ENCODE measurements at places on chromosomes 4 and X.

GRCh38 chr4:182765987-182766856 is 151.0 kb downstream of the DCTD start:
- no peak for DNase-seq

- DNase-seq, result no peak
These were observed 34.4 kb downstream of the VEGFC start for GRCh38 chr4:176758323-176758722.

DNA sequence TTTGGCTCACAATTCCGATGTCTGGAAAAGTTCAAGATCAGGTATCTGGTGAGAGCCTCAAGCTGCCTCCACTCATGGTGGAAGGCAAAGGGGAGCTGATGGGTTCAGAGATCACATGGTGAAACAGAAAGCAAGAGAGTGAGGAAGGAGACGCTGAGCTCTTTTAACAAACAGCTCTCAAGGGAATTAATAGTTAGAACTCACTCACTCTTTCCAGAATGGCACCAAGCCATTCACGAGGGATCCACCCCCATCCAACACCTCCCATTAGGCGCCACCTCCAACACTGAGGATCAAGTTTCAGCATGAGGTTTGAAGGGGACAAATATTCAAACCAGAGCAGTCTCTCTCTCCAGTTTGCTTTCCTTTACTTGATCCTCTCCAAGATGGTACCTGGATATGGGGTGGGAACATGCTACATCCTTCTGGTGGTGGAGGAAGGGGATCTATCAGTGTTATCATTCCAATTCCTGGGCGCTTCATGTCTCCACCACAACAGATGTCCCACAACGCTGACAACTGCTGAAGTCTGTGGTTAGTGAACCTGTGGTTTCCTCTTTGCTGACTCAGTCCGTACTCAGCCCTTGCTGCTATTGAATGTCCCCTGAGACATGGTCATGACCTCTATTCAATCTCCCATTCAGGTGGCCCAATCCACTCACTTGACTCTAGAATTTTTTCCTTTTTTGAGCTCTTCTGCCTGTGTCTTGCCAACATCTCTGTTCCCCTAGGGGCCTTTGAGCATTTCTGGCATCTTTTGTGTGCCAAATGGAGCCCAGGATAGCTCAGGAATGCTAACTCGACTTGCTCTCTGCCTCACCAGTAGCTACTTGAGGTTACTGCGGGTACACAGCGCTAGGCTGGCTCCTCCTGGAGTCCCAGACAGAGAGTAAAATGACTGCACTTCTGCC is 395.2 kb downstream of the MID1IP1 start:
- no peak for DNase-seq

DNA sequence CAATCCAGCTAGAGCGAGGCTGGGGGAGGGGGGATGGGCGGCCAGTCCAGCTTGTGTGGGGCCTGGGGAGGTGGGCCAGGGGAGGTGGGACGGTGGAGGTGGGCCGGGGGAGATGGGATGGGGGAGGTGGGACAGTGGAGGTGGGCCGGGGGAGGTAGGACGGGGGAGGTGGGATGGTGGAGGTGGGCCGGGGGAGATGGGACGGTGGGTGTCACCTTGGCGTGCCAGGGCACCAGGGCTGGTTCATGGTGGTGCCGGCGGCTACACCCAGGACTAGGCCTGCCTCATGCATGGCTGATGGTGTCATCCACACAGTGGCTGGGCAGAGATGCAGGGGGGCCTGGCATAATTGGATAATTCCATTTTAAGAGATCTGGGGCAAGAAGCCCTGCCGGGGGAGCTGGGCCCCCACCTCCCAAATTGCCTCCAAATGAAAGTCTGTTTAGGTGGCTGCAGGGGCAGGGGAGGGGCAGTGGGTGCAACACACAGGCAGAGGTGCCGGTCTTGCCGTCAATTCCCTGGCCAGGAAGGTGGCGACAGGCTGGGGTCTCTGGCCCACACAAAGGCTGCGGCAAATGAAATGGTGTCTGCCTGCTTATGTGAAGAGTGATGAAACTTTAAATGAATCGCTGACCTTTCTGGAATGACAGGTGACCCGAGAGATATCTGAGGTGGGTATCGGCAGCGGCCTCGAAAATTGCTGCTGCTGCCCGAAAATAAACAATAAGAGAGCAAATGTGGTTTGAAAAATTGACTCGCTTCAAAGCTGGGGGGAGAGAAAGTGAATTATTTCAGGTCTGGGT is 82.1 kb downstream of the FAM53A start:
- no peak for DNase-seq

DNA sequence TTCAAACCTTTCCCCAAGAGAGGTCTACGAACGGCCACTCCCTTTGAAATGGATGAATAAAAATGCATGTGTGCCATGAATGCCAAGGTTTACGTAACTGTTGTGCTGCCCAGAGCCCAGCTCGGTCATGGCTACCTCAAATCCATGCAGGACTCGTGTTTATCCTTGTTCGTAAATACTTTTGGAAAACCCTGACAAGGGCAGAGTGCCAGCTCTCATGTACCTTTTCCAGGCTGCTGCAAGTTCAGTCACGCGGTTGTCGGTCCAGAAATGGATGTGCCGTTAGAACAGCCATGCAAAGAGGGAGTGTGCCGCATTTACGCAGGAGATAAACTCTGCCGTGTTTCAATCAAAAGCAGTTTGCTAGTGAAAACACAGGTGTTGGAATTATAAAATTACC is 123.4 kb downstream of the AMELX start:
- no peak for DNase-seq

DNA sequence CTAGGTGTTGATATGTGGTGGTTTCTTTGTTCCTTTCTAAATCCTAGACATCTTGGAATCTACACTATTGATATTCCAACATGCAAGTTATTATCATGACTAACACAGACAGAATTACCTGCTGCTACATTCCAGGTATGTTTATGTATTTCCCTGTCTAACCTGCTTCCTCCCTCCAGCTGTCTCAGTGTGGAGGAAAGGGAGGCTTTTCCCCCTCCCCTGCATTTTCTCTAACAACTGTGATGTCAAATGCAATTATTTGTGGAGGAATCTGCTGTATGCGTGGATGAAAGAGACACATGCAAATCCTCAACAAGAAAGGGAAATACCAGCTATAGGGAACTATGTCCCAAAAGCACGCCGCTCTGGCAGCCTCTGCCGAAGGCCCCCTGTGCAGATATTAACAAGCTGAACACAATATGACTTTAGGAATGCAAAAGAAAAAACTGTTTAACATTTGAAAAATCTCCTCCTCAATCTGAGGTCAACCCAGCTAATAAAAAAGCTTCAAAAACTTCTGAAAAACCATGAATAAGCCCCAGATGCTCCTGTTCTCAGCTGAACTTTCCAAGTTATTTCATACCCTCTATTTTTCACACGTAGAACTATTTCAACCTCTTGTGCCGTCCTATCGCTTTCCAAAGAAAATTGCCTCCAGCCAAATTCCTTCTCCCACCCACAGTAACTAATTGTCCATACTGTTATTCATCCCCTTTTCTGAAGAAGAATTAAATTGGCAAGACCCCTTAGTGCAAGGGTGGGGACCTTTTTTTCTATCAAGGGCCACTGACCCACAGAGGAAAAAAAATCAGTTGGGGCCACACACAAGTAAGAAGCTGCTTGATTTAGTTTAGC is 225.1 kb upstream of the GPC4 start:
- DNase-seq, result no peak
